ENCODE measurements at places on chromosomes 6 and 20. TPM values are rescaled to one million over a fixed set of nuclear protein-coding genes. Genes with fewer than 3 reads are reported as not detected.

The FAM83C gene
- not detected for total RNA-seq

The NRM gene
- total RNA-seq = 3.1 TPM

The SIRPD gene
- not detected for total RNA-seq

The ZC2HC1B gene
- total RNA-seq = not detected

The C6orf52 gene
- 0.50 TPM for total RNA-seq

The GSTA3 gene
- not detected for total RNA-seq

Data from smooth muscle cell of trachea (primary cell).